Activated naive CD4-positive, alpha-beta T cell treated with anti-CD3 and anti-CD28 coated beads, Interleukin-2, amount 50 U/mL, for 72 hours (primary cell): ENCODE measurements at places on chromosomes 5 and 9. TPM values are rescaled to one million over a fixed set of nuclear protein-coding genes. Genes with fewer than 3 reads are reported as not detected.

DNA sequence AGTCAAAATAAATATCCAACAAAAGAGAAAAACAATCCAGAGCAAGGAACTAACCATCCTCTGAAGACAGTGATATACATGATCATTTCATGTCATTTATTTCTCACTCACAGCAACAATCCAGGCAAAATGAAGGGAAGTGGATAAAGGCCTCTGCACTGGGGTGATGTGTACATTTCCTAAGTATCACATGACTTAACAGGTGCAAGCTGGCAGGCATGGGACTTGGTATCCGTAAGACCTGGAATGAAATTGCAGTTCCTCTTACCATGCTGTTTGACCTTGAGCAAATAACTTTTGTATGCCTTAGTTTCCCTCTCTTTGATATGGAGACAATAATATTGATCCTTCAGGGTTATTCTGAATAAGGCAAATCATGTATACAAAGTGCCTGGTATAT, 77.6 kb downstream of the PRLR start:
- no peak for DNase-seq

GRCh38 chr5:149824120-149824519, 94.0 kb downstream of the PPARGC1B start:
- DNase-seq, result no peak

- no peak for DNase-seq
Observed at GRCh38 chr5:39175273-39175955, 43.9 kb downstream of the FYB1 start.

- no peak for DNase-seq
Observed at GRCh38 chr5:138663009-138663408, 87.8 kb upstream of the HSPA9 start.

DNA sequence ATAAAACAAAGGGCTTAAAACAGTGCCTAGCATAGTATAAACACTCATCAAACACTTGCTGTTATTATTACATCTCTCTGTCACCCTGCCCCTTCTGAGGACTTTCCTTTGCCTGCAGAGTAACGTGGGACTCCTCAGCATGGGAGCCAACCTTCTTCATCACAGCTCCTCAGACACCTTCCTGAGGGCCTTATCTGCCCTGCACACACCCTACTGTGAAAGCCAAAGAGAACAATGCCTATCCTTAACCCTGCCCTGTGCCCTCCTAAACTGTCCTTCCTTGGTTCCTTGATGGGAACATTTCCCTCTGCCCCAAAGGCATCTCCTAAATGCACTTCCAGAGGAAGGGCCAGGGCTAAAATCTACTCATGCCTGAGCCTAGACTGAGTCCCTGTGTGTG, 20.6 kb upstream of the HAND1 start:
- DNase-seq, result no peak

GRCh38 chr5:178332210-178332641, 99.6 kb upstream of the PHYKPL start:
- no peak for DNase-seq

DNA sequence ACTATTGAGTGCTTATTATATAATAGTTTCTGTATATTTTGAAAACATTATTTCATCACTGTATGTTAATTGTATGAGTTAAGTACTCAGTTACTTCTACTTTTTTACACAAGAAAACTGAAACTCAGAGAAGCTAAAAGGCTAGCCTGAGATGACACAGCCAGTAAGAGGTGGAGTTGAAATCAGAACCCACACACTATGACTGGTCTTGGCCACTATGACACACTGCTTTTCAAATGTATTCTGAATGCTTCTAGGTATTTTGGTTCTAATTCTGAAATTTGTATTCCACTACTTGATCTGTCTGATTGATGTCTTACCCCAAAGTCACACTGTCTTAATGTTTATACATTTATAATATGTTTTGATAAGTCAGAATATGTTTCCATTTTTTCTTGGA, 181.8 kb downstream of the ZDHHC21 start:
- DNase-seq, result no peak

- no peak for DNase-seq
Observed at GRCh38 chr5:133644000-133644865, 31.9 kb upstream of the FSTL4 start.

The NME5 gene
- total RNA-seq, result not detected

The GPX3 gene
- total RNA-seq, result 0.23 TPM

The AMBP gene
- not detected for total RNA-seq
